ENCODE measurements at places on chromosomes 1 and 21.

- DNase-seq, result no peak
Observed at GRCh38 chr21:45511007-45511406, 31.2 kb downstream of the SLC19A1 start.

DNA sequence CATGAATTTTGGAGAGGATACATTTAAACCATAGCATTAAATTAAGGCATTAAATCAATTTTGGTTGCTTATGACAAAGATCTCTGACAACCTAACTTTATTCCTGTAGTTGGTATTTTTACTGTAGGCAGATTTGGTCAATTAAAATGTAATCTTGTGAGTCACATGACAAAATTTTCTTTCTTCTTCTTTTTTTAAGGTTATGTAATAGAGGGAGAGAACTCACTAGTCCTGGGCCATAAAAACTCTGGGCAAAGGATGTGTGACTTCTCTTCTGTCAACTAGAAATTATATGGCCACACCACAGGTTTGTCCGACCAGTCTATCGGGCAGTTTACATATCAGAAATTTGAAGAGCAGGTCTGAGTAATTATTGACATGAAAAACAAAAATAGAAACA, 181.4 kb downstream of the RYR2 start:
- no peak for DNase-seq

GRCh38 chr1:64568171-64568450, 98.2 kb downstream of the CACHD1 start:
- DNase-seq, result no peak

DNA sequence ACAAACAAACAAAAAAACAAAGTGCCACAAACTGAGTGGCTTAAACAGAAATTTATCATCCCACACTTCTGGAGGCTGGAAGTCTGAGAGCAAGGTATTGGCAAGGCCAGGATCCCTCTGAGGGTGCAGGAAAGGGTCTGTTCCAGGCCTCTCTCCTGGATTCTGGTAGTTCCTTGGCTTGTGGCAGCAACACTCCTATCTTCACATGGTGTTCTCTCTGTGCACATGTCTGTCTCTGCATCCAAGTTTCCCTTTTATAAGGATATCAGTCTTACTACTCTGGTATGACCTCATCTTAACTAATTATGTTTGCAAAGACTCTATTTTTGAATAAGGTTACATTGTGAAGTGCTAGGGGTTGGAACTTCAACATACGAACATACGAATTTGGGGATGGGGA, 5.3 kb upstream of the VASH2 start:
- no peak for DNase-seq

DNA sequence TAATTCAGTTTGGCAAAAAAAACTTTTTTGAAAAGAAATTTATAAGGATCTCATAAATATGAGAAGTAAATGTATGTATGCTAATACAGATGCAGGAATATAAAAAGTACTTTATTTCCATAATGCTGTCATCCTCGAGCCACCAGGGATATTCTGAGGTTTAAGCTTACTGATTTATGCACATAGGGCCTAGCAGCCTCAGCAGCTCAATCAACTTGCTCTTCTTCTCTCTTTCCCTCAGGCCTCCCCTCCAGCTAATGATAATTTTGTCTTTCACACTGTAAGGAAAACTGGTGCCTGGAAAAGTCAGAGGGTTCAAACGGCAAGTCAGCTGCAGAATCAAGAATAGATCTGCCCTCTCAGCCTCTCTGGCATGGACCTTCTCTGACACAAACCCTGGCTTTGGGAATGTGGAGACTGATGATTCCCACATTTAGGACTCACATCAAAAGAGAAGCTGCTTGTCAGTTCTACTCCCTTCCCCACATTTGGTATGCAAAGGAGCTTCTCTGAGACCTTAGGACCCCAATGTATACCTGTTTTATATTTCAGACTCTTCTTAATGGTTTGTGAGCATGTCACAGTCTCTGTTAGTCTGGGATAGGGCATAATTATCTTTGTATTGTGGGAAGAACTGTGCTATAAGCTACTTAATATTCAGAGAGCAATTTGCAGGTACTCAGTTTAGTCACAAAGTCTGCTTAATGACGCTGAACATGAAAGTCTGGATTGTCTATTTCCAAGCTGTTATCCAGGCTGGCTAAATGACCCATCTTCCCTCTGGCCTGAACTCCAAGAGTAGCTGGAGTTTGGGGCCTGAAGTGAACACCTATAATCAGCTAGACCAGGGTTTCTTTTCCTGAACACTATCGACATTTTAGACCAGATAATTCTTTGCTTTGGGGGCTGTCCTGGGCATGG, 52.1 kb upstream of the DIPK1A start:
- DNase-seq, result no peak

DNA sequence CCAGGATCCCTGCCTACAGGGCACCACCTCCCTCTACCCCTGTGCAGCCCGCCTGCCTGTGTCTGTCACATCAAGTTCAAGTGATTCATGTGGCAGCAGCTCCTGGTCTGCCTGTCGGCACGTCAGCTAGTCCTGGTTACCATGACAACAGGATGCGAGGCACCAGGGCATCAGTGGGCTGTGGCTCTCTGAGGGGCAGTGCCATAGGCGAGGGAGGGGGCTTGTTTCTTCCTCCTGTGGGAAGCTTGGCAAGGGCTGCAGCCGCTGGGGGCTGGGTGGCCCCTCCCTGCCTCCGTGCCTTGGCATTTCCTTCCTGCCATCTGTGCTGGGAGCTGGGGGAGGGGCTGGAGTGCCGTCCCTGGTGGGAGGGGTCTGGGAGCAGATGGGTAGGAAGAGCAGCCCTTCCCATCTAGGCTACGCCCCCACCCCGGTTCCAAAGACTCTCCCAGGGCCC, 43.1 kb downstream of the FOXO6 start:
- no peak for DNase-seq

GRCh38 chr21:39484711-39485276, 33.0 kb downstream of the SH3BGR start:
- no peak for DNase-seq
